ENCODE measurements at places on chromosomes 4 and X.

DNA sequence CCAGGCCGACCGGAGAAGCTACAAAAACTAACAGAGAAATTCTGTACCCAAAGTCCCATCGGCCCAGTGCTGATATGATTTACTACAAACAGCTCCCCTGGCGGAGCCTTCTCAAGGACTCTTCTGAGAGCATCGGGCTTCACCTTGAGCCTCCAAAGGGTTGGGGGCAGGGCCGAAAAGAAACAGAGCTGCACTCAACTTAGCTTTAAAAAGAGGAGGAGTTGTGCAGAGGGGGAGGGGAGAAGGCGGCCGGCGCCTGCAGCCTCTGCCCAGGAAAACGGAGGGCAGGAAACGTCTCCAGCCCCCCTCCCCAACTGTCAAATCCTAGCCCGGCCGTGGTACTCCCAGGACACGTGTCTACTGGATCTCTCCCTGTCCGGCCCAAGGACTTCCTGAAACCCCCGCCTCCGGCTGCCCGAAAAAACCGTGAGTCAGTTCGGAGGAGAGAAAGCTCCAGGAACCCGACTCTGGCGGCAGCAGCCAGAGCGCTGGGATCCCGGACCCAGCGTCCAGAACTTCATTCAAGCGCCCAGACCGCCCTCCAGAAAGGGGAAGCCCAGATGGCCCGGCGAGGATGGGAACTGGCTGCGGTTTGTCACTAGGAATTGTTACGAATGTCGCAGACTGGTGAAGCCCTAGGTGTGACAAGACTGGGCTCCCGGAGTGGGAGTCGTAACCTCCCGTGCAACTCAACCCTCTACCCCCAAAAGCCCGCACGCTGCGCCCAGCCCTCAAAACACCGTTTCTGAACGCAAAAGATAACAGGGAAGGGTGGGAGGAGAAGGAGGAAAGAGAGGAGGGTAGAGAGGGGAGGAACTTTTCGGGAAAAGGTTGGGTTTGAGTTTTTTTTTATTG is 973 bp downstream of the ADAMTS3 start:
- DNase-seq: no peak

DNA sequence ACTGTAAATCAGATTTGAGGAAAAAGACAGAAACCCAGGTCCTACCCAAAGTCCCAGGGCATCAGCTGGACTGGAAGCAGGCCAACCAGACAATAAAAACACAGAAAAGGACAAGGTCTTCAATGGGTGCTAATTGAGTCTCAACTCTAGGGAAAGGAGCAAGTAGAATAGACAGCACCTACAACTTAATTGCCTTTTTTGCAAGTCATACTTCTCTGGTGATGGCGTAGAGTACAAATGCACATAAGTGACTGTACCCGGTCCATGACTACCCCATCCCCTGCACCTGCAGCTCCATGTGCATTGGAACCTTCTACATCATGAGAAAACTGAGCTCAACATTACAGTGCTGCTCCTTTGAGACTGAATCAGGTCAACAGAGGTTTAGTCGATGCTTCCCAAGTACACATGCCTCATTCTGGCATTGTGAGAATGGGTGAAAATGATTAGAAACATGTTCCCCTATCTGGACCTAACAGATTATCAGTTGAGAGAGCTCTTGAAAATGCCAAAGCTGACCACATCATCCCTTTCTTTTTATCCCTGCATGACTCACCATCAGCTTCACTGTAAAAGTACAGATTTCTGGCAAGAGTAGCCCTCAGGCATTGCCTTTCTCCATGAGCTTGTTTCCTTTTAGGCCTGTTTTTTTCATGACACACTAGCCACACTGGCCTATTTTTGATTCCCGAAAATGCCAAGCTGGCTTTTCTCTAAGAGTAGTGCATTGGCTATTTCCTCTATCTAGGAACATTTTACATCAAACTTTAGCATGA is 298.3 kb downstream of the HS3ST1 start:
- DNase-seq: no peak

GRCh38 chr4:152308951-152309350 is 226.9 kb downstream of the FBXW7 start:
- no peak for DNase-seq

DNA sequence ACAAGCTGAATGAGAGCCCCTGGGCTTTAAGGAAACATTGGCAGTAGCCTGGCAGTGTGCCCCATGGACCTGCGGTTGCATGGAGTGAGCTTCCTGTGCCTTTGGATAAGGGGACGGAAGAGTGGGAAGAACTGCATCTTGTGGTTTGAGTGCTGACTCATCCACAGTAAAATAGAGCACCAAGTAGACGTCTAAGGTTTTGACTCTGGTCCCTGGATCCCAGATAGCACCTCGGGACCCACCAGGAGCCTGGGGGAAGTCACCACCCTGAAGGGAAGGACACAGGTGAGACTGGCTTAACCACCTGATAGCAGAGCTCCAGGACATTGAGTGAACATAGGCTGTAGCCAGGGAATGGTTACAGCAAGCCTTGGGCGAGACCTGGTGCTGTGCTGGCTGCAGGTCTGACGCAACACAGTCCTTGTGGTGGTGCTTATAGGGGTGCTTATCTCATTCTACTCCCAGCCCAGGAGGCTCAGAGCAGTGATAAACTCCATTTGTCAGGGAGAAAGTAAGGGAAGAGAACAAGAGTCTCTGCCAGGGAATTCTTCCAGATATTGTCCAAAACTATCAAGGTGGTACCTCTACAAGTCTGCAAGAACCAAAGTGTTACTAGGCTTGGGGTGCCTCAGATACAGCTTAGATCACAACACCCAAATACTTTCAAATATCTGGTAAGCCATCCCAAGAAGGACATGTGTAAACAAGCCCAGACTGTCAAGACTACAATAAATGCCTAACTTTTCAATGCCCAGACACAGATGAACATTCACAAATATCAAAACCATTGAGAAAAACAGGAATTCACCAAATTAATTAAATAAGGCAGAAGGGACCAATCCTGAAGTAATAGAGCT is 123.6 kb upstream of the TET2 start:
- DNase-seq: no peak

DNA sequence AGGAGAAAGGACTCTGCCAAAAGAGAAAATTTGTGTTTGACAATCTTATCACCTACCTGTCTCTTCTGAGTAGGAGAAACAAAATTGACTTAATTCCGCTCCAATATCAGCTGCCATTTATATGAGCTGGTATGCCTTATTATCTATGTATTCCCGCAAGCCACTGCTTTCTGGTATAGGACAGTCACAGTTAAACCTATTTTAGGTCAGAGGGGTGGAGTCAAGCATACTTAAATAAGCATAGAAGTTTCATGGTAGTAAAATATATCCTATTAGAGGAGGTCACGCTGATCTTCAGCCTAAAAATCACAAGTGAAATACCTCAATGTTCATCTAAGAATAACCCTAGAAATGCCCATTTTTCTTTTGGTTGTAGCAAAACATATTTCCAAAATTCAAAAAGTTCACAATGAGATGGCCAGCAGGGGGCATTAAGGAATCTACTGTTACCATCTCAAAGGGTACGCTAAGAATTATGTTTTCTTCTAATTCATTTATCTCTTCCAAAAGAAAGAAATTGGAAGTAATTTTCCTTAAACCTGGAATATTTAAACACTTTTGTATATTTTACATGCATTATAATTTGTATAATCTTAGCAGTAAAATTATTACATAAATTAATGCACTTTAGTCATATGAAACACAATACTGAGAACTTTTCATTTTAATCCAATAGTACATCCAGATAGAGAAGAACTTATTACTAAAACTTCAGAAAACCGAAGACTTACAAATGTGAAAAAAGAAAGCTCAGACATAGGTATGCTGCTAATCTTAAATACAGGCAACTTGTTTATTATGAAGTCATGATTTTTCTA is 10.5 kb downstream of the PPAT start:
- peak; percentile 10 for DNase-seq

- DNase-seq: no peak
Observed at GRCh38 chrX:10612215-10612614, 8.2 kb downstream of the MID1 start.

- DNase-seq: no peak
Observed at GRCh38 chrX:42585842-42586621, 191.9 kb downstream of the PPP1R2C start.

DNA sequence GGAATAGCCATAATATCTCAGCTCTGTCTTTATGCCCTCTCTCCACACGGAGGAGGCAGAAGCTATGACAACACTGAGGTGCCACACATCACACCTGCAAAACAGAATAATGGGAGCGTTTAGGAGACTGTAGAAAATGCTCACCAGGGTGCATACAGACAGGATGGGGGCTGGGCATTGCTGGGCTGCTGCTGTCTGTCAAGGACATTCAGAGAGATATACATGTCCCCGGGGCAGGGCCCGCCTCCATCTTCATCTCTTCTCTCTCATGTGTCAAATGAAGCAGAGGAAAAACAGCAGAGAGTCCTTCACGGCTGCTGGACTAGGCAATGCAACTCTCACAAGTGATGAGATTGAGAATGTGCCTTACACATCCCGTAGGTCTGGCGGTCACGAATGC is 65.3 kb upstream of the DHRSX start:
- DNase-seq: no peak

GRCh38 chr4:185695743-185696142 is 116.3 kb downstream of the SORBS2 start:
- DNase-seq: no peak

GRCh38 chr4:164856396-164856795 is 20.6 kb upstream of the APELA start:
- no peak for DNase-seq

DNA sequence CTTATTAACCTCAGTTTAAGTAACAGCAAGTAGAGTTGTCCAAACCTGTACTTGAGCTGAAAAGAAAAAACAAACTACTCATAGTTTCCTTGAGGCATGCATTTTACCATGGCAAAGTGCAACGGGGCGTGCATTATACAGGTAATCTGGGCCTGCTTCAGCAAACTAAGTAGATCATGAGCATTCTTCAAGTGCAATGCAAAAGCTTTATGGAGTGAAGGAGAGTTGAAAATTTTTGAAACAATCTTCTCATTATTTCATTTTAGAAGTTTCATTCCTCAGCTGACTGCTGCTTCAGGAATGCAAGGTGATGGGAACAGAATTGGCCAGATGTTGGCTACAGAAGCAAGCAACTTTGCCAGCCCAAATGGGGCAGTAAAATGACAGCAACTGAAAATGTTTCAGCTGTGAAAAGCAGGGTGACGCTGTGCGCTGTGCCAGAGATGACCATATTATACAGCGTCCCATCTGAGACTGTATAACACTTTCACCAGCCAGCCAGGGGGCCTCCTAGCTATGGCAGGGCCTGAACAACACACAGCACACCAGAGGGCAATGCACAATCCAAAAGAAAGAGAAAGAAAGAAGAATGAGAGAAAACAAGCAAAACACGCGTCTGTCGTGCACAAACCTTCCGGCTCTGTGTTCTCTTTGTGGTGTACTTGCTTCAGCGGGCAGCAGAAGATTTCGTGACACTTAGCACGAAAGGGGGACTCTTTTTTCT is 145.5 kb upstream of the FGF13 start:
- DNase-seq: no peak

GRCh38 chr4:176001151-176002006 is 64.3 kb upstream of the WDR17 start:
- no peak for DNase-seq

DNA sequence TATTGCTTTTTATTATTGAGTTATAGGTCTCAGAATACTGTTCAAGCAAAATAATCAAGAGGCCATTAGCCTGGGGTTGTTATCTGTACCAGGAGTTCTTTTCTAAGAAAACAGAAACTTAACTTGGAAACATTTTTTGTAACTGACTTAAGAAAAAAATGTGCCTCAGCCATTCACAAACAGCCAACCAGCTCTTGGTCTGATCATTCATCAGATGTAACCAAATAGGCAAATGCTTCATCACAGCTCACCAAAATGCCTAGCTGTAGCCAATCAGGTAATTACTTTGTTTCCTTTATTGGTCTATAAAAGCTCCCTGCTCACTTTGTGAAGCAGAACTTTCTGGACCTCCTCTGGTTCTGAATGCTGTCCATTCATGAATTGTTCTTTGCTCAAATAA is 387.7 kb downstream of the FAT4 start:
- DNase-seq: no peak

DNA sequence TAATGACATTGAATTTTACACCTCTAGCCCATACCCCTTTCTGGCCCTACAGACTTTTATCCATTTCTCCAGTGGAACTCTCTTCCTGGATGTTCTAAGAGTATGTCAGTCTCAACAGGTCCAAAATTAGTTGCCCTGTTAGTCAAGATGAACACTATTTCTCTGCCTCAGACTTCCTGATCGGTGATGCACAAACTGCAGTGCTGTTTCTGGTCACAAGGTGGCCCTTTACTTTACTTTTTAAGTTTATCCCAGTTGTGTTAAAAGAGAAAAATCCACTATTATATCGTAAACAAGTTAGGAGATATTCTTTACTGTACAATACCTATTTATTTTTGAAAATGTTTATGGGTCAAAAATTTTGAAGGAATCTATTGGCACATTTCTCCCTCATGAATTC is 13.1 kb downstream of the TCEAL7 start:
- DNase-seq: no peak

- DNase-seq: no peak
Observed at GRCh38 chr4:168717847-168718246, 221.0 kb downstream of the PALLD start.

GRCh38 chr4:85381968-85382367 is 93.0 kb upstream of the ARHGAP24 start:
- no peak for DNase-seq

DNA sequence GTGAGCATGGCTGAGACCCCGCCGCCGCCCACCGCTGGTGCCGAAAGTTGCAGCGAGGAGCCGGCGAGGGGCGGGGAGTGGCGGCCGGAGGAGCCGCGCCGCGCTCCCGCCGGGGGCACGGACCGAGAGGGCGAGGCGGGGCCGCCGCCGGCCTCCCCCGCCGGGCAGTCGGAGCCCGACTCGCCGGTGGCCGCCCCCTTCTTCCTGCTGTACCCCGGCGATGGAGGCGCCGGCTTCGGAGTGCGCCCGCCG is 16.5 kb downstream of the UTP3 start:
- no peak for DNase-seq

DNA sequence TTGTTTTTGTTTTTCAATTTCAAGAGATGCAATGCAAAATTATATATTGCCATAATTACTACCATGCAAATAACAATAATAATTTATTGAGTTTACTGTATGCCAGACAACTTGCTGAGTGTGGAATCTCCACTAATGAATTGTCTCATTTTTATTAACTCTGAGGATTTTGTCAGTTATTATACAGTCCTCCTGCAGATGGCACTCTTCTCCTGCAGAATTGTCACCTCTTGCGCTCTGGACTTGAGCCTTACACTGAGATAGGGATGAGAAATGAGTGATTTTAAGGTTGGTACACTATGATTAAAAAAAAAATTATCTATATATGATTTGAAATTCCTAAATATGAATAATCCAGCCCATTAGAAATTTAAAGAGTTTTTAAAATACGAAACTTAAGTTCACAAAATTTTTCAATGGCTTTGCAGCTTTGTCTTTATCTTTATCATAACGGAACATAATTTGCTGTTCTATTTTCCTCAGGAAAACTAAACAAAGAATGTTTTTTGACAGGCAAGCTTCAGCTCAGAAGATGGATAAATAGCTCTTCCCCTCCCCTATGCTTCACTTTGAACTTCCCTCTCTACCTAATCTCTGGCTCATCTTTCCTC is 12.7 kb upstream of the PAQR3 start:
- no peak for DNase-seq
